ENCODE measurements at places on chromosomes 16 and 17.

DNA sequence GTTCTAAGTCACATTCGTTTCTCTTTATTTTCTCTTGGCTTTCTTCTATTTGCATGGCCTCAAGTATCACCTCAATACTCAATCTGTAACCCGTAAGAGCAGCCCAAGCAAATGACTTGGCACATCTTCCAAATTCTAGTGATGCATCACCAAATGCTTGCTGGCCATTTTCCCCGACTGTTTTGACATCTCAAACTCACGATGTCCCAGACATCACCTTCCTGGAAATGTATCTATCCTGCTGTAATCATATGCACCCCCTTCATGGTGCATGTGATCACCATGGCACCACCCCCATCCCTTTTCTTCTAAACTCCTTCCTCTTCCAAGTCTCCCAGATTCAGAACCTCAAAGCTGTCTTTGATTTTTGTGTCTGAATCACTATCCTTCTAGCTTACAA, 24.0 kb upstream of the ABCA5 start:
- DNase-seq = no peak

DNA sequence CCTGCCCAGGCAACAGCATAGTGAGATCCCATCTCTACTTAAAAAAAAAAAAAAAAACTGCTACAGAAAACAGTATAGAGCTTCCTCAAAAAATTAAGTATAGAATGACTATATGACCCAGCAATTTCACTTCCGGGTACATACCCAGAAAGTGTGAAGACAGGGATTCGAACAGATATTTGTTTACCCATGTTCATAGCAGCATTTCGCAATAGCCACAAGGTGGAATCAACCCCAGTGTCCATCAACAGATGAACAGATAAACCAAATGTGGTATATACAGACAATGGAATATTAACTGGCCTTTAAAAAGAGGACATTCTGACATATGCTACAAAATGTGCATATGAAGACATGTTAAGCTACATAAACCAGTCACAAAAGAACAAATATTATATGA, 95.5 kb downstream of the CHD9NB start:
- DNase-seq = no peak

- no peak for DNase-seq
These were observed 44.0 kb downstream of the CCDC182 start for GRCh38 chr17:57701124-57701523.

GRCh38 chr16:81547194-81547938, 102.8 kb downstream of the CMIP start:
- no peak for DNase-seq

DNA sequence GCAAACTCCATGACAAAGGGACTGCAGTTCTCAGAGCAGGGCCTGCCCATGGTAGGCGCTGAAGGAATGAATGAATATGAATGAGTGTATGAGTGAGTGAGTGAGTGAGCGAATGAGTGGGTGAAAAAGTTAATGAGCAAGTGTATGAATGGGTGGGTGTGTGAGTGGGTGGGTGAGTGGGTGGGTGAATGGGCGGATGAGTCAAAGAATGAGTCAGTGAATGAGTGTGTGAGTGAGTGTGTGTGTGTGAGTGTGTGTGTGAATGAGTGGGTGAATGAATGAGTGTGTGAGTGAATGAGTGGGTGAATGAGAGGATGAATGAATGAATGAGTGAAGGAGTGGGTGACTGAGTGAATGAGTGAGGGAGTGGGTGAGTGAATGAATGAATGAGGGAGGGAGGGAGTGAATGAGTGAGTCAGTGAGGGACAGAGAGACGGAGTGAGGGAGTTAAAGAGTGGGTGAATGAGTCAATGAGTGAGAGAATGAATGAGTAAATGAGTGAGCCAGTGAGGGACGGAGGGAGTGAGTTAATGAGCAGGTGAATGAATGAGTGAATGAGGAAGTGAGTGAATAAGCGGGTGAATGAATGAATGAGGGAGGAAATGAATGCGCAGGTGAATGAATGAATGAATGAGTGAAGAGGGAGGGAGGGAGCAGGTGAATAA, 11.1 kb upstream of the CHMP6 start:
- no peak for DNase-seq

GRCh38 chr17:1275205-1275961, 4.1 kb upstream of the TRARG1 start:
- DNase-seq = no peak

GRCh38 chr16:88086571-88087516, 135.6 kb downstream of the BANP start:
- DNase-seq = no peak

GRCh38 chr17:59289981-59290301, 41.5 kb upstream of the YPEL2 start:
- no peak for DNase-seq

GRCh38 chr17:33602981-33603380, 309.9 kb upstream of the ASIC2 start:
- no peak for DNase-seq

DNA sequence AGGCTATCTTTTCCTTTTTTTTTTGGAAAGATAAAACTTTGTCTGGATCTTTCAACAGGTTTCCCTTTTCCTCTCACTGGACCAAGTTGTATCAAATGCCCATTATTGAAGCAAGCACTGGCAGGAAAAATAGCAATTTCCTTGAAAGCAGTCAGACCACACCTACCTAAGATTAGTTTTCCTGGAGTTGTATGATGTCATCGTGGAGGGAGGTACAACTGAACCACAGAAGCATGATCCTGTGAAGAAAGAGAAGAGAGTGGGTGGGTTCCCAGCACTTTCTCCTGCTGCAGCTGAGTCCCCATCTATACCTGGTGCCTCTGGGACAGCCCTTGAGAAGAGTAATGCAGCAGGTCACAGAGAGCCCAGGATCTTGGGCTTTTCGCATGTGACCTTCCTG, 63.6 kb upstream of the ERCC4 start:
- DNase-seq = no peak

GRCh38 chr17:72734613-72735012, 357.9 kb downstream of the SLC39A11 start:
- no peak for DNase-seq

DNA sequence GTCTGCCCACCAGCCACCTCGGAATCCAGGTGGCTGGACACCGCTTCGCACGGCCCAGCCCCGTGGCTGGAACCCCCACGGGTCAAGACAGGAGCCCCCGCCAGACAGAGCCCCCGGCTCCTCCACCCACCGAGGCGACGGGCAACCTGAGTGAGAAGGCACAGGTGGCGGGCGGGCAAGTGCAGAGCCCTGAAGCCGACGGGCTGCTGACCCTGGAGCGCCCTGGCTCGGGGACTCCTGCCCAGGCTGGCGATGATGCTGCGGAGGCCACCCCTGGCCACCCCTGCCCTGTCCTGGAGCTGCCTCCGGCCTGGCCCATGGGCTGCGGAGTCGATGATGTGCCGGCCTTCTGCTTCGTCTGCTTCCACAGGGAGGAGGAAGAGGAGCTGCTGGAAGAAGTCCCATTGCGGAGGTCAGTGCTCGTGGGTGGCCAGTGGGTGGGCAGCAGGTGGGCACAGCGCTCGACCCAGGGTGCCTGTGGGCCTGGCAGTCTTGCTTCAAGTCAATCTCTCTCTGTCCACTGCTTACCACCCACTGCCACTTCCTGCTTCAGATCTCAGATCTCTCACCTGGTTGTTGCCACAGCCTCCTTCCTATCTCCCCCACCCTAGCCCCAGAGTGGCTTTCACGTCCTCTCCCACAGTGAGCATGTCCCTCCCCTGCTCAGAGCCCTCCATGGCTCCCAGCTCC, 33.1 kb upstream of the SBK1 start:
- no peak for DNase-seq

GRCh38 chr16:86874141-86874540, 295.8 kb downstream of the FOXL1 start:
- DNase-seq = no peak

- DNase-seq = no peak
These were observed 308.1 kb downstream of the HAPSTR1 start for GRCh38 chr16:9399573-9399972.

GRCh38 chr17:75587675-75588595, at the start of gene MYO15B:
MYO15B (plus strand) TSS chr17:75587800; CDS start chr17:75588058, 258 bp downstream.
- DNase-seq = no peak

DNA sequence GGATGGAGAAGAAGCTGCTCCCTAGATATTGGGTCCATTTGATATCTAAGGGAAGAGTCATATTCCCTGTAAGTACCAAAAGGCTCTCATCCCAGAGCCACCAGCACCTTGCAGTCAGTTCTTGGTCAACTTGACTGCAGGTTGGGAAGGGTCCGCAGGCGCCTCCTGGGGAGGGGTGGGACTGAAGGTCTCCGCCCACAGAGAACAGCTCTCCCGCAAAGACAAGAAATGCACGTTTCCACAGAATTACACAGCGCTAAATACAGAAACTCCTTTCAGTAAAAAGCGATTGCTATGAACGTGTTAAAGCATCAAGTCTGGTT, 864 bp upstream of the CTCF start:
- DNase-seq = no peak

GRCh38 chr16:58338205-58338604, 43.4 kb upstream of the PRSS54 start:
- no peak for DNase-seq

- DNase-seq = no peak
These were observed 7.5 kb downstream of the ARHGAP23 start for GRCh38 chr17:38435795-38436194.

GRCh38 chr17:72421128-72422092, 300.6 kb downstream of the SOX9 start:
- DNase-seq = no peak

DNA sequence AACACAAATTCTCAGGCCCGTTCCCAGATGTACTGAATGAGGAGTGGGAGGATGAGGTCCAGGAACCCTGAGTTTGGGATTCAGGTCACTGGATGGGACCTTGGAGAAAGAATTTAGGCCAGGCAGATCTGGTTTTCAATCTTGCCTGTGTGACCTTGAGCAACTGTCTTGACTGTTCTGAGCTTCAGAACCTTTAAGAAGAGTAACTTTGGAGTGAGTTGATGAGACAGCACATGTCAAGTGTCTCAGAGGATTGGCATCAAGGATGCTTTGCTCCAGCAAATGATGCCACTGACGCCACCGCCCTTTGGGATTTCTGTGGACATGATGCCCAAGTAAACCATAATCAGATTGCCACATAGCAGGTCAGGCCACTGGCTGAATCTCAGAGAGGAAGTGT, 56.2 kb upstream of the DNAJA2 start:
- no peak for DNase-seq

DNA sequence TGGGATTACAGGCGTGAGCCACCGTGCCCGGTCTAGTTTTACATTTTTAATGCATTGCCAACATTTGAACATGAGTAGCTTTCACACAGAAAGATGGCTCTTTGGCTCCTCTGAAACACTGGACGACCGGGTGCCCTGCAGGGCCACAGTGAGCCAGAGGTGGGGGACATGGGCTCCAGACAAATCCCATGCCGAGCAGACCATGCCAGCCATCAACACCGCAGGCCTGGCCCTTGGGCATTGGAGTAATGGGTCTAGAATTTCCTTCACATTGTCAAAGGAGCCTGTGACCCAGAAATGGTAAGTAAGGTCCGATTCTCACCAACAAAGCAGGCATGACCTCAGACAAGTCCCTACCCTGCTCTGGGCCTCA, 21.4 kb upstream of the MPRIP start:
- DNase-seq = no peak

DNA sequence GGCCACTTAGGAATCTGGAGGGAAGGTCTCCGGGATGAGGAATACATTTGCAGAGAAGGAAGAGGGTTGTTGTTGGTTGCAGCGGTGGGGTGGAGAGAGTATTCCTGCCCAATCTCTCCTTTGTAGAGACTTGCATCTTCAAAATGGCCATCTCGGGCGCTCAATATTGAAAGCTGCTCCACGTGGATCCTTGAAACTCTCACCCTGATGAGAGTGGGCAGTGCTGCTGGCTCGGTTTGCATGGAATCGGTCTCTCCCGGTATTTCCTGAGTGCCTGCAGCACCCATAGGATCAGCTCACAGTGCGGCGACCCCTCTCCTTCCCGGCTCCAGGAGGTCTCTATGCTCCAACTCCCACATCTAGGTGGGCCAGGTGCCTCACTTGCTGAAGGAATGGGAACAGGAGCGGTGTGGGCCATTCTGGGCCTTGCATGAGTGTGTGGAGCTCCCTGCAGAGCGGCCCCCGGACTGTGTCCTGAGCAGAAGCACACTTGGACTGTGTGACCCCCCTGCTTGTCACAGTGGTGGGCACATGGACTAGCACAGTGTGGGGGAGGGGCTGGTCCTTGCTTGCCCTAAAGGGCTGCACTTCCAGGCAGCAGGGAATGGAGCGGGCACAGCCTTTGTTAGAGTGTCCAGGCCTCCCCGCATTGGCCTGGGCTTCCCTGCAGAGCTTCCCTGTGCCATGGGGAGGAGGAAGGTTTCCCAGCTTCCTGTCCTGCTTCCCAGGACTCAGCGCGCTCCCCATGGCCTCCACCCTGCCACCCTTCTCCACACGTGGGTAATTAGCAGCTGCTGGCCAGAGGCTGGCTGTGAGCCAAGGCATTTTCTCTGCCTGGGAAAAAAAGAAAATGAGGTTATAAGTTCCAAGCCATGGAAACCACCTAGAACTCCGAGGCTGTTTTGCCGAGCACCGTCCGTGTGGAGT, 139.3 kb downstream of the IRF8 start:
- DNase-seq = no peak

- DNase-seq = no peak
These were observed 14.0 kb upstream of the BAIAP2 start for GRCh38 chr17:81020767-81021497.

DNA sequence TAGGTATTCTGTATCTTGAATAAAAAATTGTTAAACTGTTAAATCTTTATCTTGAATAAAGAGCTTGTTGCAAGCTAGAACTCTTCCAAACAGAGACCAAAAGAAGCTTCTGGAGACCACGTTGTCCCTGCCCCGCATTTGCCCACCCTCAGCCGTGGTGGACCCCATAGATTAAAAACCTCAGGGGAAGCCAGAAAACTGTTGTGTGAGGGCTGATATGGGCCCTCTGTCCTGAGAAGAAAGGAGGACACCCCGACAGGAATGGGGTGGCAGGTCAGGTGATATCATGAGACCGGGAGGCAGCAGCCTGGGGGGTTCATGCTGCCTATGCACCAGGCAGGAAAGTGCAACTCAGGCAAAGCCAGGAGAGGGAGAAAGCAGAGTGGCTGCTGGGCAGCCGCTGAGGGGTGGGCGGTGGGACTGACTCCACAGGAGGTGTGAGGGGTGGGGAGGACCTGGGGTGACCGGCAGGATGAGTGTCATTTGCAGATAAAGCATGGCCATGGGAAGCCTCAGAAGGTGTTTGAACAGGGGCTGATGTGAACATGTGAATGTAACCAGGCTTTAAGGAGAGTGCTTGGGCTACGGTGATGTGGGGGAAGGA, 147.8 kb downstream of the IRF8 start:
- no peak for DNase-seq

DNA sequence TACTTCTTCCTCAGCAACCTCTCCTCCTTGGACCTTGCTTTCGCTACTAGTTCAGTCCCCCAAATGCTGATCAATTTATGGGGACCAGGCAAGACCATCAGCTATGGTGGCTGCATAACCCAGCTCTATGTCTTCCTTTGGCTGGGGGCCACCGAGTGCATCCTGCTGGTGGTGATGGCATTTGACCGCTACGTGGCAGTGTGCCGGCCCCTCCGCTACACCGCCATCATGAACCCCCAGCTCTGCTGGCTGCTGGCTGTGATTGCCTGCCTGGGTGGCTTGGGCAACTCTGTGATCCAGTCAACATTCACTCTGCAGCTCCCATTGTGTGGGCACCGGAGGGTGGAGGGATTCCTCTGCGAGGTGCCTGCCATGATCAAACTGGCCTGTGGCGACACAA, 429 bp downstream of the OR2C1 start:
- no peak for DNase-seq

- no peak for DNase-seq
These were observed at the start of gene ZNF205 for GRCh38 chr16:3112058-3112880. ZNF205 (plus strand) TSS chr16:3112586; CDS start chr16:3113431, 845 bp downstream.

Data from stimulated activated CD4-positive, alpha-beta T cell treated with anti-CD3 and anti-CD28 coated beads, Interleukin-1b, Interleukin-23, amount 100 ng/mL, for 1 hour (primary cell).